ENCODE measurements at places on chromosomes 13 and 19.

DNA sequence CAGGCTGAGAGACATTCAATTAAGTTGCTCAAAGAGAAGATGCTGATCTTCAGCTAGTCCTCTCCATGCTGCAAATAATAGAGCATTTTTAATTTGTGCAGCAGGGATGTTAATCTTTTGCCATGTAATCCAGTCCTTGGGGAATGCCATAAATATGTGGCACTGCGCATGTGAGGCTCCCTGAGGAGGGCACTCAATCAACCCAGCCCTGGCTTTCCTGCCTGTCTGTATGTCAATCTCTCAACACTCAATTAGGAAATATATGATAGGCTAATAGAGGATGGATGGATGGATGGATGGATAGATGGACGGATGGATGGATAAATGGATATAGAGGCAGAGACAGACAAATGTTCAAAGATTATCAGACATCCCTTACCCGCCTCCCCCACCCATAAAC lies 31.6 kb upstream of the POP4 start:
- DNase-seq: no peak

DNA sequence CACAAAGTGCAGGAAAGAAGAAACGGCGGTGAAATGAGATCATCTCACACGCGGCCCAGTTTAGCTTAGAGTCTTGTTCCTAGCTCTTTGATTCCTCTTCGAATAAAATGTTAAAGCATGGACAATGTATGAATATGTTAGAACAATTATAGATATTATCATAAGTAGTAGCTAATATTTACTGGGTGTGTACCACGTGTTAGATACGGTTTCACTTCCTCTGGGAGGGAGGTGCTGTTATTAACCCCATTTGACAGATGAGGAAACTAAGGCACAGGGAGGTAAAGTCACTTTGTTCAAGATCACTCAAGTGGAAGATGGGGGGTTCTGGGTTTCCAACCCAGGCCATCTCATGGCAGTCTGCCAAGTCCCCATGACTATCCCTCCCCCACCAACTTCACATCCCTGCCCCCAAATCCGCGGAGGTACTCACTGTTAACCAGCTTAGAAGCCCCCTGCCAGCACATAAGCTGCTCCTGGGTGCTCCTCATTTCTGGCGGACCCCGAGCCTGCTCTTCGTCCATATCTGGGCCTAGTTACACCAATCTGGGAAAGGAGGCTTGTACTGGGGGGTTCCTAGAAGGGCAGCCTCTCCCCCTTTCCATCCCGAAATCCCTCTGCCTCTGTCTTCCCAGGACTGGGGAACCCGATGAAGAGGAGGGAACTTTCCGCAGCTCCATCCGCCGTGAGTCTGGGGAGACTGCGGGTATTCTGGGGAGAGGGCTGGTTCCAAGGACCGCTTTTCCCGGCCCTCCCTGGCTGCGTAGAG lies 1.0 kb upstream of the FXYD7 start:
- DNase-seq: no peak

- no peak for DNase-seq
Measured at GRCh38 chr13:51730927-51731326, 73.0 kb downstream of the DHRS12 start.

DNA sequence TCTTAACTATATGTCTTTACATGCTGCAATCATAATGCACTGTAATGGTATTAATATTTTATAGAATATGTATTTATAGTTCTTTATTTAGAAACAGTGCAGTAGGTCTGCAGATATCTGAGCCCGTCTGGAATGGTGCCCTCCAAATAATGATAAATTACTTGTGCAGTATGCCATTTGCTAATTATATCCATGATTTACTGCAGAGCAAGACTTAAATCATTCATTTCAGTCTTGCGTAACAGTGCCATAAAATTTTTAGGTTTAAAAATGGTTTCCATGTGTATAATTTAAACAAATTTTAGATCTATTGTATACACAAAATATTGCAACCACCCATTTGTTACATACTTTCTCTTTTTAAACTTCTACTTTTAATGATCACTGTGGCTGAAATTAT lies 175.1 kb downstream of the ZNF536 start:
- DNase-seq: no peak

- DNase-seq: no peak
Measured at GRCh38 chr13:91236921-91237320, 110.6 kb upstream of the MIR17HG start.

GRCh38 chr13:25733001-25733491 lies 318.8 kb downstream of the SHISA2 start:
- DNase-seq: no peak

- DNase-seq: no peak
Measured at GRCh38 chr13:51585696-51586095, 1.4 kb downstream of the WDFY2 start.

GRCh38 chr13:33392794-33393405 lies 107.3 kb upstream of the STARD13 start:
- no peak for DNase-seq

- no peak for DNase-seq
Measured at GRCh38 chr13:111074826-111075225, 40.3 kb upstream of the ARHGEF7 start.

DNA sequence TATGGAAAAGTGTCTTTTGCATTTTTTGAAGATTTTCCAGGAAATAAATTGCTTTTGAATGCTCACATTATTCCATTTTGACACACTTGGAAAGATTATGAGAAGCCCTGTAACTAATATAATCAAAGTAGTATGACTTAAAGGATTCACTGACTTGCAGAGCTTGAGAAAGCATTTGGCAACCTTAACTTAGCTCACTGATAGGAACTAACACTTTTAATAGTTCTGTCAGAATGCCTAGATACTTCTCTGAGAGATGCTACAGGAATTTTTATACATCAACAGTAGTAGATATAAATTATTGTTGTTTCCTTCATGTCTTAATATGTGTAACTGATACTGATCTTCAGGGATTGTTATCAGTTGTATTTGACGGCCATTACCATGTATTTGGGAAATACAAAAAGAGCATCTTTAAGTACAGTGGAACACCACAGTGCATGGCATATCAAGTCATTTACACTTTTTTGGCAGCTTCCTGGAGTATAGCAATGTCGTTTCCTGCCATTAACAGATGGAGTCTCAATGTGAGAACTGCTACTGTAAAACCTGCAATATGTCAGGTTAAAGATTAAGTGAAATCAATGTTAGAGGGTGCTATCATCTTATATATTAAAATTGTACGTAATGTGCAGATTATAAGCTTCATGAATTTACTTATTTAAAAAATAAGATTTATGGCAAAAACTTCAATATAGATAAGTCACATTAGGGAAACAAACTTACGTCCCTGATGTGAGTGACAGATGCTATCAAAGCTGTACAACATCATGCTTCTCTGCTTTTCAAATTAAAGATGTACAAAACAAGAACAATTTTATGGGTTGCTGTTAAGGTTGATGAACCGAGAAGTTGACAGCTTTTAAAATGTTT lies 1159.8 kb upstream of the MIR17HG start:
- DNase-seq: no peak

GRCh38 chr13:27309401-27309958 lies 38.9 kb downstream of the RASL11A start:
- no peak for DNase-seq

GRCh38 chr19:50663482-50663790 lies 14.2 kb downstream of the C19orf81 start:
- DNase-seq: no peak
